Stimulated activated CD4-positive, alpha-beta T cell treated with anti-CD3 and anti-CD28 coated beads, Interleukin-12 subunit alpha, Interleukin-12 subunit beta, amount 100 ng/mL, for 48 hours (primary cell): ENCODE measurements at places on chromosomes 16 and 17.

DNA sequence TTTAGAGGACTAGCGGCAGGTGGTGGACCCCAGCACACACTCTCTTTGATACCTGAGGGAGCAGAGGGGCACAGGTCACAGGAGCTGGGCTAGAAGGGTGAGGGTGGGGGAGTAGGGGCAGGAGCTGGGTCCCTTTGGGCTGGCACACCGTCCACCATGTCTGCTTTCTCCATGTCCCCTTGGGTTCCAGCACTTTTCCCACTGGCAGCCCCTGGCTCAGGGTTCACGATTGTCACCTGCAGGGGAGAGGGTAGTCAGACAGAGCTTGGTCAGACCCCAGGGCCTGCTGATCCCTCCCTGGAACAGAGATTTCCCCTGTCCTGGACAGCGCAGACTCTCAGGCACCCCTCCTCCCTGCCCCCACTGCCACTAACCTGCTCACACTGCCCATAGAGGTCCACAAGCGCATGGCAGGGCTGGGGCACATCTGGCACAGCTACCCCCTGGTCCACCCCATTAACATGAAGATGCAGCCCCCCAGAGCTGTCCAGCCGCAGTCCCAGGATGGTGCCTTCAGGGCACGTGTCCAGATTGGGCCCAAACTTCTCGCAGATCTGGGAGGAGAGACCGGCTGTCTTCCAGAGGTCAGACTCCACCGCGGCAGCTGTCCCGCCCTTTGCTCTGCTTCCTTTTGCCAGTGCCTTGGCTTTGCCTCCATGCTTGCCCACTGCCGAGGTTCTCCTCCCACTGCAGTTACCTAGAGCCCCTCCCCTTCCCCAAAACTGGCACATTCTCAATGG is 3.1 kb upstream of the GPS2 start:
- no peak for DNase-seq

DNA sequence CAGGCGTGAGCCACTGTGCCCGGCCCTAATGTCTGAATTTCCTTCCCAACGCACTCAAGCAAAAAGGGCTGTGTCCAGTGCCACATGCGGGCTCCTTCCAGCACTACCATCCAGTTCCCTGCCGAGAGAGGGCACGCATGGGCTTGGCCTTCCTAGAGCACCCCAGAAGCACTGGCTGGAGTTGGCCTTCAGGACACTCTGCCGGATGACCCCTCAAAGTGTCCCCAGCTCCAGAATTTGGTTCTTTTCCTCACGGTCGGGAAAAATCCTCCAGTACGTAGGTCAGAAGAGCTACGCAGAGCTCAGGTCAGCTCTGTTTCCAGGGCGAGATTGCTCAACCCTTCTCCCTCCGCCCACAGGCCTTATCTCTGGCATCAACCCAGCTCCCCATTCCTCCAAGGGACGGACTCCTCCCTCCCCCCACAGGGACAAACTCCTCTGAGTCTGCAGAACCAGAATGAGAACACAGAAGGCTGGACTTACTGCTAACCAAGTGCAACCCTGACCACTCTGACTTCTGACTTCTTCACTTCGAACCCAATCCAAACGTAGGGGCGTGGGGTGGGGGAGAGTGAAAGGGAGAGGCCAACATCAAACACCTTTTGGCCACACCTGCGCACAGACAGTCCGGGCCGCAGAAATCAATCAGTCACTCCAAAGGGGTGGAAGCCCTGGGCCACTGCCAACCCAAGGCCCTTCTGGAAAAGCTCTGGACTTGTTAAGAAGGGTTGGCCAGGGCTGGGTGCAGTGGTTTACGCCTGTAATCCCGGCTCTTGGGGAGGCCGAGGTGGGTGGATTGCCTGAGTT is 3.6 kb downstream of the CDC42EP4 start:
- DNase-seq, result no peak

DNA sequence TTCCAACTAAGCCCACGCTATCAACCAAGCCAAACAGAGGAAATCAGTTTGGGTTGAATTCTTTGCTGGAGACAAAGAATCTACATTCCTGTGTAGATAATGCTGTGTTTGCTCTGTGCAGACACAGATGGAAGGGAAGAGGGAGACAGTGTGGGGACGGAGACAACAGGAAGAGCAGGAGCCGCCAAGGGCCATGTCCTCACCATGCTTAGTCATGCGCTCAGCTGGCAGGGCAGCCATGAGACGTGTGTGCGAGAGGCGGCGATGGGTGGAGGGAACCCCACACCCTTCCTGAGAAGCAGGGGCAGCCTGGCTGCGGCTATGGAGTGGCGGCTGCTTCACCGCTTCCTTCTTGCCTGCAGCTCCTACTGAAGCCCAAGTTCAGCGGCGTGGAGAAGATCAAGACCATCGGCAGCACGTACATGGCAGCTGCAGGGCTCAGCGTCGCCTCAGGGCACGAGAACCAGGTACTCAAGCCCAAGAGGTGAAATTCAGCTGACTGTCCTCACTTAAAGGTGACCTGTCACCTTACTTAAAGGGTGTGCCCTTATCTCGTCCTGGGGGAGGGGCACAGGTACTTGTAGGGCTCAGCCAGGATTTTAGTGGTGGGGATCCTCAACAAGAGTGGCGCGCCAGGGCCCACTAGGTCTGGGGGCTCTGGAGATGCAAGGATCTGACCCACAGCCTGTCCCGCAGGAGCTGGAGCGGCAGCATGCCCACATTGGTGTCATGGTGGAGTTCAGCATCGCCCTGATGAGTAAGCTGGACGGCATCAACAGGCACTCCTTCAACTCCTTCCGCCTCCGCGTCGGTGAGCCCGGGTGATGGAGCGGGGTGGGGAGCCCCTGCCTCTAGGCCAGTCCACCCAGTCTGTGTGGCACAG is 47.5 kb downstream of the ADCY7 start:
- peak; percentile 21 for DNase-seq

DNA sequence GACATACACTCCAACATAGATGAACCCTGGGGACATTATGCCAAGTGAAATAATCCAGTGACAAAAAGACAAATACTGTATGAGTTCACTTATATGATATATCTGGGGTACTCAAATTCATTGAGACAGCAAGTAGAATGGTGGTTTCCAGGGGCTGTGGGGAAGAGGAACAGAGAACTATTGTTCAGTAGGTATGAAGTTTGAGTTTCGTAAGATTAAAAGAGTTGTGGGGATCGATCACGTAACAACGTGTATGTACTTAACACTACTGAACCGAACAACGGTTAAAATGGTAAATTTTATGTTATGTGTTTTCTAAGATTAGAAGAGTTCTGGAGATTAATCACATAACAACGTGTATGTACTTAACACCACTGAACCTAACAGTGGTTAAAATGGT is 100.8 kb downstream of the HS3ST3A1 start:
- no peak for DNase-seq

- no peak for DNase-seq
Measured at GRCh38 chr16:81513204-81514040, 68.8 kb downstream of the CMIP start.

DNA sequence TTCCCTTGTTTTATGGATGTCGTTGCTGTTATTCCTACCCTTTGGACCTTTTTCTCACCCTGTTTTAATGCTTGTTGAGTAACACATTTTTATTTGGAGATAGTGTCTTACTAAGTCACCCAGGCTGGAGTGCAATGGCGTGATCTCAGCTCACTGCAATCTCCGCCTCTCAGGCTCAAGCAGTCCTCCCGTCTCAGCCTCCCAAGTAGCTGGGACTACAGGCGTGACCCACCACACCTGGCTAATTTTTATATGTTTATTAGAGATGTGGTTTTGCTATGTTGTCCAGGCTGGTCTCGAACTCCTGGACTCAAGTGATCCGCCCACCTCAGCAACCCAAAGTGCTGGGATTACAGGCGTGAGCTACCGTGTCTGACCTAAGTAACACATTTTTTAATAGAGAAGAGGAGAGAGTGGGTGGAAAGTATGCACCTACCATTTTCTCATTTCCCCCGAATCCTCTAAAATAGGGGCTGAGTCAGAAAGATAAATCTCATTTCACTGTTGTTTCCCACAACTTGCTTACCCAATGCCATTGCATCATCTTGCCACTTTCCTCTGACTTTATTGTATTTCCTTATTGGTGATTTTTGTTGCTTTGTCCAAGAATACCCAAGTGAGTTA is 7.0 kb downstream of the DHX40 start:
- no peak for DNase-seq

GRCh38 chr17:21573961-21574610 is 118.2 kb upstream of the KCNJ18 start:
- DNase-seq, result no peak

- DNase-seq, result no peak
Measured at GRCh38 chr16:11333010-11333409, 12.2 kb upstream of the RMI2 start.

GRCh38 chr16:16988963-16989362 is 481.8 kb downstream of the XYLT1 start:
- no peak for DNase-seq

DNA sequence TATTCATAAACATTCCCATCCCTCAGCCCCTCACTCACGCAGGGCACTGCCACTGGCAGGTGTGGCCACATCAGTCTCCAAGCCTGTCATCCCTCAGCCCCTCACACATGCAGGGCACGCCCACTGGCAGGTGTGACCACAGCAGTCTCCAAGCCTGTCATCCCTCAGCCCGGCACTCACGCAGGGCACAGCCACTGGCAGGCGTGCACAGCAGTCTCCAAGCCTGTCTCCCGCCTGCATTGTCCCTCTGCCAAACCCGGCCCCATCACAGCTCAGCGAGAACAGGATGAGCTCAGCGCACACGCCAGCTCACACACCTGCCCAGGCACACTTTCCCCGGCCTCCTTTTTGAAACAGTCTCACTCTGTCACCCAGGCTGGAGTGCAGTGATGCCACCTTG is 11.4 kb upstream of the KREMEN2 start:
- no peak for DNase-seq

GRCh38 chr17:38898291-38898679 is 27.1 kb upstream of the LASP1NB start:
- no peak for DNase-seq

GRCh38 chr17:35791681-35792350 is 3.6 kb downstream of the MMP28 start:
- DNase-seq, result no peak

DNA sequence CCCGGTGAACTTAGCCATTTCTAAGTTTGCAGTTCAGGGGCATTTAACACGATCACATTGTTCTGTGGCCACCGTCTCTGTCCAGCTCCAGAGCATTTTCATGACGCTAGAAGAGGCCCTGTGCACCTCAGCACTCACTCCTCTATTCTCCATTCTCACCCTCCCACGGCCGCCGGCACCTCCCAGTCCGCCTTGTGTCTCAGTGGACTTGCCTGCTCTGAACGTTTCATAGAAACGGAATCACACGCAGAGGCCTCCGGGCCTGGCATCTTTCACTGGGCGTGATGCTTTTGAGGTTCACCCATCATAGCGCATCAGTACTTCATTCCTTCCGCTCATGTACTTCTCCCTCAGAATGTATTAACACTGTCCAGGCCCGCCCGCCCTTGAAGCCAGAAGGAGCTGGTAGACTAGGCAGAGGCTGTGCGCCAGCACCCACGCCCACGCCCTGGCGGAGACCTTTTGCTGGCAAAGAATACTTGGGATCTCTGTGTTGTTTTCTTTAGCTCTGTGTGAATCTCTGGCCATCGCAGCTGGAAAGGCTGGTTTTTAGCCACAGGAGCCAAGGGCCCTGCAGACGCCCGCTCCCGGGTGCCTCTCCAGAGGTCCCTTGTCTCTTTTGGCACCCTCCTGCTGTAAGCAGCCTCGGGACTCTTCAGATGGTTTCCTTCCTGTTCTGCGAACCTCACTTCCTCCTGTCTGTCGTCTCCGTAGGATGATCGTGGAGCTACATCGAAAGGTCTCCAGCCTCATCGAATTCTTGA is 23.4 kb upstream of the JPT2 start:
- no peak for DNase-seq

DNA sequence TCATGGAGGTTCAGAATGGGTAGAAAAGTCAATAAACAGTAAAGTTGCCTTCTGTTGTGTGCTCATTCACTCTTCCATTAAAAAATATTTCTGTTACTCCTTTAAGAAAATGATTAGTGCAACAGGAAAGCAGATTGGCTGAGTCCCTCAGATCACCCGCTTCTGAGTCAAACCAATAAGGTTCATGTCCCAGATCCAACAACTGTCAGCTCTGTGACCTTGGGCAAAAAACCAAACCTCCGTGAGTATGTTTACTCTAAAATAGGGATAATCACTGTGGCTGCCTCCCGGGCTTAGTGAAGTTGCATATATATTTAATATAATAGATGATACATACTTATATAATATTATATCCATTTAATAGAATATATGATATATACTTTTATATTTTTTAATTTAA is 698.5 kb upstream of the RBFOX1 start:
- DNase-seq, result no peak

- no peak for DNase-seq
Measured at GRCh38 chr17:44492706-44493272, 10.4 kb downstream of the GPATCH8 start.
